ENCODE measurements at places on chromosomes 12 and 14.

GRCh38 chr14:88559852-88560251, 3.0 kb upstream of the ZC3H14 start:
- no peak for DNase-seq

- DNase-seq = no peak
Measured at GRCh38 chr12:132474237-132474741, 15.7 kb upstream of the FBRSL1 start.

GRCh38 chr14:33964599-33965317, 13.9 kb upstream of the EGLN3 start:
- no peak for DNase-seq

GRCh38 chr12:19527866-19528265, 88.6 kb downstream of the AEBP2 start:
- no peak for DNase-seq

Data from activated naive CD8-positive, alpha-beta T cell treated with anti-CD3 and anti-CD28 coated beads, Interleukin-2, amount 50 U/mL, for 24 hours (primary cell).